ENCODE measurements at places on chromosomes 13 and 19. TPM values are rescaled to one million over a fixed set of nuclear protein-coding genes. Genes with fewer than 3 reads are reported as not detected.

DNA sequence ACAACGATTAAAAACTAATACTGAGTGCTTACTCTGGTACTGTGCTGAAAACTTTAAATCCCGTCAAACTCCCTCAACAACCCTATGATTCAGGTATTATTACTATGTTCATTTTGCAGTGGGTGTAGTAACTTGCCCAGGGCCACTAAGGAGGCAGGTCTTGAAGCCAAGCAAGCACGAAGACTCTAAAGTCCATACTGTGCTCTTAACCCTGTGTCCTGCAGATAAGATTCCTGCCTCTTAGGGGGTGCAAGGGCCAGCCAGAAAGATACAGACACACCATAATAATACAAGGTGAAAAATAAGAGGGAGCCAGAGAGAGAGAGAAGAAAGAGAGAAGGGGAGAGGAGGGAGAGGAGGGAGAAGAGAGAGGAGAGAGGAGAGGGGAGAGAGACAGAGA is 95.5 kb downstream of the CDADC1 start:
- no peaks in the 10 kb centered on the region for H3K36me3 ChIP-seq
- H3K4me3 ChIP-seq: no peak overlapping the region
- DNase-seq: no peak

Gene KCNC3
- 0.26 TPM for polyA plus RNA-seq

Gene ZNF439
- polyA plus RNA-seq: 2.1 TPM

Gene KLK15
- not detected for polyA plus RNA-seq

DNA sequence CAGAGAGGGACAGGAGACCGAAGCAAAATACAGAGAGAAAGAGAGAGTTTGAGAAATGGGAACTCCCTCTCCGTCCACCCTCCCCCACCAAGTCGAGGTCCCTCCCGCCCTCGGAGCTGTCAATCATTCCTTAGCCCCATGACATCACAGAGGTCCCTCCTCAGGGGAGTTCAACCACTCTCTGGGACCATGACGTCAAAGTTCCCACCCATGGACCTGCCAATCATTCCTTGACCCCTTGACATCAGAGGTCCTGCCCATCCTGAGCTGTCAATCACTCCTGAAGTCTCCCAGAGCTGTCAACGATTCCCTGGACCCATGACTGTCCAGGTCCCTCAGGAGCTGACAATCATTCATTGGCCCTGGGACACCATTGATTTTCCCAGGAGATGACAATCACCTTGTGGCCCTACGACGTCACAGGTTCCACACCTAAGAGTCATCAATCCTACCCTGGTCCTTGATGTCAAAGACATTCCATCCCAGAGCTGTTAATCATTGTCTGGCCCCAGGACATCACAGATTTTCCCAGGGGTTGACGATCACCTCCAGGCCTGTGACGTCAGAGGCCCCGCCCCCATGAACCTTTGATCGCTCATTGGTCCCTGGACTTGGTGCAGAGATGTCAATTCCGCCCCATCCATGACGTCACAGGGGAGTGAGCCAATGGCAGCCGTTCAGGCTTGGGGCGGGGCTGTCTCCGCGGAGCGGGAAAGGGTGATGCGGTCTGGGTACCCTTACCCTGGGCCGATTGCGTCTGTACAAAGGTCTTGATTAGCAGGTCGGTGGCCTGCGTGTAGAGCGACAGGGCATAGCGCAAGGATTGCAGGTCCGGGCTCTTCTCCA is 61.7 kb downstream of the COLGALT1 start:
- H3K27me3 ChIP-seq: no peaks in the 10 kb centered on the region
- H3K27ac ChIP-seq: no peak overlapping the region
- no peaks in the 10 kb centered on the region for H3K36me3 ChIP-seq
- peak; percentile 60 for DNase-seq
- no peaks in the 10 kb centered on the region for H3K4me1 ChIP-seq

GRCh38 chr19:10328558-10329429 is 4.5 kb downstream of the RAVER1 start:
- DNase-seq: no peak
- no peaks in the 10 kb centered on the region for H3K4me1 ChIP-seq
- H3K27ac ChIP-seq: no peak overlapping the region
- H3K27me3 ChIP-seq: no peaks in the 10 kb centered on the region
- H3K36me3 ChIP-seq: peaks cover 36% of the 10 kb centered on the region

DNA sequence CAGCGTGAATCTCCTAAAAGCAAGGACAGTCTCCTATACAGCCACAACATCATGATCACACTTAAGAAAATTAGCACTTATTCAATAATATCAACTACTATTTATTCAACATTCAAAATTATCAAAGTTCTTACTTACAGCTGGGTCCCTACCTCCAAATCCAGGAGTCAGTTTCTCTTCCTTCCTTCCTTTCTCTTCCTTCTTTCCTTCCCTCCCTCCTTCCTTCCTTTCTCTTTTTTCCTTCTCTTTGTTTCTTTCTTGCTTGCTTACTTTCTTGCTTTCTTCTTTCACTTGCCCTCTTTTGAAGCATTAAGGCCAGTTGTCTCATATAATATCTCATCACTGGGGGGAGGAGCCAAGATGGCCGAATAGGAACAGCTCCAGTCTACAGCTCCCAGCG is 107.6 kb downstream of the DCT start:
- H3K4me3 ChIP-seq: no peak overlapping the region
- H3K27ac ChIP-seq: no peak overlapping the region
- no peaks in the 10 kb centered on the region for H3K27me3 ChIP-seq
- no peak for DNase-seq
- no peaks in the 10 kb centered on the region for H3K36me3 ChIP-seq
- H3K4me1 ChIP-seq: no peaks in the 10 kb centered on the region

Gene CAMSAP3
- 0.08 TPM for polyA plus RNA-seq

- no peaks in the 10 kb centered on the region for H3K27me3 ChIP-seq
- DNase-seq: no peak
- peaks cover 21% of the 10 kb centered on the region for H3K4me1 ChIP-seq
- H3K36me3 ChIP-seq: peaks cover 71% of the 10 kb centered on the region
Measured at GRCh38 chr19:32350471-32350865, 5.1 kb downstream of the ZNF507 start.

DNA sequence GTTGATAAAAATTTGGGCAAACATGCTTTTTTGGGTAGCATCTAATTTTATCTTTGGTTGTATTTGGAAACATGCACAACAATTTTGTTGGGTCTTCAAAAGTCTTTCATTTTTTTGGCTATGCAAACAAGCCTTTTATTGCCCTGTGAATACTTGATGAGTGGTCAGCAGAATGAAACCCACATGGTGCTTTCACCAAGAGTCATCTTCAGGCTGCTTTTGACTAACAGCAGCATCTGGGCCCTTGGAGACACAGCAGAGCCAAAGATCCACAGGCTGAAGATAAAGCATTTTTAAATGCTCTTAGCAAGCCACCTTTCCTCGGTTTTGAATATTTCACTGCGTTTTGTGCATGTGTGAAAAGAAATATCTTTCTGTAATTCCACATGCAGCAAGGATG is 154.9 kb downstream of the FGF9 start:
- no peak overlapping the region for H3K4me3 ChIP-seq
- H3K4me1 ChIP-seq: no peaks in the 10 kb centered on the region
- H3K36me3 ChIP-seq: no peaks in the 10 kb centered on the region
- H3K27me3 ChIP-seq: peaks cover 7% of the 10 kb centered on the region
- H3K27ac ChIP-seq: no peak overlapping the region

DNA sequence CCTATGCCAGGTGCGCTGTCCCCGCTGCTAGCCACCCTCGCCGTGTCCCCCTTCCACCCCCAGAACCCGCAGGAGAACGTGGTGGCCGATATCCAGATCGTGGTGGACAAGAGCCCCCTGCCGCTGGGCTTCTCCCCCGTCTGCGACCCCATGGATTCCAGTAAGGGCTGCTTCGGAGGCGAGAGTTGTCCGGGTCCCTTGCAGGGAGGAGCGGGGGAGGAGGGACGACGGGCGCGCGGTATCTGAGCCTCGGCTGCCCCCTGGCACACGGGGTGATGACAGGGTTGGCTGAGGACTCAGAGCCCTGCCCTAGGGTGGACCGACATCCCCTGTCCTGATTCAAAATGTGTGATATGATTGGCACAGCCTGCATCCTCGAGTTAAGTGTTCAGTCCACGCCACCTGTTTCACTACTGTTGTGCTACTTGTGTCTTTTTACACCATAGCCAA is 653 bp downstream of the MVB12A start:
- peak; percentile 85 for DNase-seq
- H3K27ac ChIP-seq: peak overlapping the region; percentile 60
- no peaks in the 10 kb centered on the region for H3K27me3 ChIP-seq
- peak overlapping the region; percentile 78 for H3K4me3 ChIP-seq

DNA sequence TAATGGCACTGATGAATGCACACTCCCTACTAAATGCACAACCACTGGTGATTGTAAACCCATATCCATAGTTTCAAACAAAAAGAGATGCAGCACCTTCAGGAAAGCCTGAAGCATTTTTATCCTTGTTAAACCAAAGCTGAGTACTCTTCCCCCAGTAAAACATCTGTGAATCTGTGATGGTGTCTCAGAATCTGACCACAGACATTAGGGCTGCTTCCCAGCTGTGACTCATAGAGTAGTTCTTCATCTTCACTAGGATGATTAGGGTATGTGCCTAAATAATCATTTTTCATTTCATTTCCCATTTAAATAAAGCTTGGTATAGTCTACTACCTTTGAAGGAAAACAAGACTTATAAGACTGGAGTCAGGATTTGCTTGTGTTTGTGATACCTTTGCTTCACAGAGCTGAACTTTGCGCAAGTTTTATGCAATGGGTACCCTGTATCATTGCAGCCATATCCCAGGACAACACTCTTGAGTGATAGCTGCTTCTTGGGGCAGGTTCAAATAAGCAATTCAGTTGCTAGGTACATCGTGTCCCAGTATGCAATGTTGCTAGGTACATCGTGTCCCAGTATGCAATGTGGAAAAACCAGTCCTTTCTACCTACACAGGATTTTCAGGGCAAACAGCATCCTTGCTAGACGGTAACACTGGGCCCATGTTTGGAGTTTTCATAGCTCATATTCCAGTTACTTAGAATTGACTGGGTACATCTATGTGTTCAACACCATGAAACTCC is 277.1 kb downstream of the IRS2 start:
- no peaks in the 10 kb centered on the region for H3K27me3 ChIP-seq
- no peak overlapping the region for H3K27ac ChIP-seq
- no peaks in the 10 kb centered on the region for H3K4me1 ChIP-seq

Gene KLK2
- polyA plus RNA-seq: 0.15 TPM
